ENCODE measurements at places on chromosomes 13 and 19.

DNA sequence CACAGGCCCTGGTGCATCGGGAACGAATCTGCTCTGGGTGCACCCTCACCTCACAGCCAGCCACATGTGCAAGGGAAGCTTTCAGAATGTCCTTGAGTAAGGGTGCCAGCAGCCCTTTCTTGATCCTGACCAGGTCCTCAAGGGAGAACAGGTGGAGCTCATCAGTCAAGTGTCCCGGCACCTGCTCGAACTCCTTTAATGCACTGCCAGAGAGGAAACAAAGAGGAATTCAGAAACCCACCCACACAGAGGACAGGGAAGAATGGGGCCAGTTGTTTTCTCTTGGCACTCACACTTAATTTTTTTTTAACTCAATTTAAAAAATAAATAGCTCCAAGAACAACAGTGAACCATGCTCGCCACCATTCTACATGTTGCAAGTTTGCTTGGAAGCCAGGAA lies 41.7 kb downstream of the RUBCNL start:
- DNase-seq: no peak

GRCh38 chr19:30806311-30806710 lies 434.1 kb downstream of the ZNF536 start:
- DNase-seq: no peak

DNA sequence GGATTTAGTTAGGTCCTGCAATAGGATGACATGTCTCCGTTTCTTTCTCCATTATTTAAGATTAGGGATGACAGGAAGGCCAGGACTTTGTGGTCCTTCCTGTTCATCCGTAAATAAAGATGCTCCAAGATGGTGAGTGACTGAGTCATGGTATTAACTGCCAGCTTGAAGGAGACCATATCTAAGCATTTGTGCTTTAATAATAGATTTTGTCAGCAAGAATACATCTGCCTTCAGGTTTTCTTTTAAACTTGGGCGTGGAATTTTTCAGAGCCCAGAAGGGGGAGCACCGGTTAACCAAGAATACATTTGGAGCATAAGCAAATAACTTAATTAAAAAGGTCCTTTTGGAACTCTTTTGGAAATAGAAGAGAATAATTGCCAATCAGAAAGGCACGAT lies 68.2 kb downstream of the ARHGAP35 start:
- DNase-seq: no peak

DNA sequence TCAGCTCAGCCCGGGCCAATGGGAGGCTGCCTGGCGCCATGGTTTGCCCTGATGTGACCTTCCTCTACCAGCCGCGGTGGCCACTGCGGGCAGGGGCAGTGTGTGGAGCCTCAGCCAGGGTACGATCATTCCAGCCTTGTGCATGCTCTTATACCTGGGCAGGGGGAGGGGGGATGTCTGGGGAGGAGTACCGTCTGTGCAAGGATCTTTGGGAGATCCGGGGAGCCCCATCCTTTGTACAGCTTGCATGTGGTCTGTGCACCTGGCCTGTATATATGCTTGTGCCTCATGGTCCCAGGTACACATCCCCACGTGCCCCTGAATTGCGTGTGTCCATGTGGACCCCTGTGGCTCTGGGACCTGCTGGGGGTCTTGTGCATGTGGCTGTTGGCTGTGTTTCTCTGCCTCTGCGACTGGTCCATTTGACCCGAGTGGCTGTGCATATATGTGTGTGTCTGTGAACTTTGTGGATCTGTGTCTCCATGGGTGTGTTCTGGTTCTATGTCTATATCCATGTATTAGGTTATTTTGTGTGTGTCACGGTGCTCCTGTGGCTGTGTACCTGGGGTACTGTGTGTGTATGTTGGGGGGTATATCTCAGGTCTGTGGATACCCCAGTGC lies 12.8 kb upstream of the NANOS3 start:
- DNase-seq: no peak

DNA sequence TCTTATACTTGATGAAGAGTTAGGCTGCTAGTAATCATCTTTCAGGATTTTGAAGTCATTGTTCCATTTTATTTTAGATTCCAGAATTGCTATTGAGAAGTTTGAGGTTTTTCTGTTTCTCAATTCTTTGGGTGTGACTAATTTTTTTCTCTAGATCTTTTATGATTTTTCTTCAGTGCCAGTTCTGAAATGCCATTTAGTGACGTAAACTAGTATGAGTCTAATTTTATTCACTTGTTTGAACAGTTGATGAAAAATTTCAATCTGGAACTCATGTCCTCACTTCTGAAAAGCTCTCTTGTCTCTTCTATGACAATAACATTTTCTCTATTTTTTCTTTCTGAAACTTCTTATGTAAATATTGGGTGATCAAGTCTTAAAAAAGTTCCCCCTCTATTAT lies 188.5 kb upstream of the HTR2A start:
- no peak for DNase-seq

GRCh38 chr13:51861723-51862300 lies at the start of gene CCDC70:
Gene CCDC70 (plus strand): TSS chr13:51861969. CDS start chr13:51865412, 3,443 bp downstream.
- peak; percentile 21 for DNase-seq

DNA sequence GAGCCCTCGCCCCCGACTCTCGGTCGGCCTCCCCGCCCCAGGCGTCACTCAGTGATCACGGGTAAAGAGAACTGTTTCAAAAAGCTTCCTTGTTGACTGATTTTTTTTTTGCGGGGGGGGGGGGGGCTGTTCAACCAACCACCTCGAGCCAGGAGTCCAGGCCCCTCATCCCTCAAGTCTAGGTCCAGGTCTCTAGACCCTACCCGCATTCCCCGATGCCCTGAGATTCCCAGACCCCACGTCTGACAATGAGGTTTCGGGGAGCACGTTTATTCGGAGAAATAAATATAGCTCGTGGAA lies 4.3 kb downstream of the HRC start:
- no peak for DNase-seq

- DNase-seq: no peak
These were observed 32.7 kb upstream of the SOX1 start for GRCh38 chr13:112034231-112034630.

DNA sequence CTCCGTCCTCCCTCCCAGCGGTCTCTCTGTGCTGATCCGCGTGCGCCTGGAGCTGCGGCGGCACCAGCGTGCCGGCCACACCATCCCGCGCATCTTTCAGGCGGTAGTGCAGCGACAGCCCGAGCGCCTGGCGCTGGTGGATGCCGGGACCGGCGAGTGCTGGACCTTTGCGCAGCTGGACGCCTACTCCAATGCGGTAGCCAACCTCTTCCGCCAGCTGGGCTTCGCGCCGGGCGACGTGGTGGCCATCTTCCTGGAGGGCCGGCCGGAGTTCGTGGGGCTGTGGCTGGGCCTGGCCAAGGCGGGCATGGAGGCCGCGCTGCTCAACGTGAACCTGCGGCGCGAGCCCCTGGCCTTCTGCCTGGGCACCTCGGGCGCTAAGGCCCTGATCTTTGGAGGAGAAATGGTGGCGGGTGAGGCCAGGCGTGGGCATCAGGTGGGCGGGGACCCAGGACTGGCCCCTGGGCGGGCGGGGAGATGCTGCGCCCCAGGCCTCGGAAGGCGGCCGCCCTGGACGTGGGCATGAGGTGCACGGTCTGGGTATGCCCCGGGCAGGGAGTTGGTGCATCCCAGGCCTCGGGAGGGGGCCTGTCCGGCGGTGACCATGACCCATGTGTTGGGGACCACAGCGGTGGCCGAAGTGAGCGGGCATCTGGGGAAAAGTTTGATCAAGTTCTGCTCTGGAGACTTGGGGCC lies 16.4 kb downstream of the SLC27A1 start:
- no peak for DNase-seq

- no peak for DNase-seq
These were observed 124.2 kb downstream of the ZIC5 start for GRCh38 chr13:99847318-99847750.

DNA sequence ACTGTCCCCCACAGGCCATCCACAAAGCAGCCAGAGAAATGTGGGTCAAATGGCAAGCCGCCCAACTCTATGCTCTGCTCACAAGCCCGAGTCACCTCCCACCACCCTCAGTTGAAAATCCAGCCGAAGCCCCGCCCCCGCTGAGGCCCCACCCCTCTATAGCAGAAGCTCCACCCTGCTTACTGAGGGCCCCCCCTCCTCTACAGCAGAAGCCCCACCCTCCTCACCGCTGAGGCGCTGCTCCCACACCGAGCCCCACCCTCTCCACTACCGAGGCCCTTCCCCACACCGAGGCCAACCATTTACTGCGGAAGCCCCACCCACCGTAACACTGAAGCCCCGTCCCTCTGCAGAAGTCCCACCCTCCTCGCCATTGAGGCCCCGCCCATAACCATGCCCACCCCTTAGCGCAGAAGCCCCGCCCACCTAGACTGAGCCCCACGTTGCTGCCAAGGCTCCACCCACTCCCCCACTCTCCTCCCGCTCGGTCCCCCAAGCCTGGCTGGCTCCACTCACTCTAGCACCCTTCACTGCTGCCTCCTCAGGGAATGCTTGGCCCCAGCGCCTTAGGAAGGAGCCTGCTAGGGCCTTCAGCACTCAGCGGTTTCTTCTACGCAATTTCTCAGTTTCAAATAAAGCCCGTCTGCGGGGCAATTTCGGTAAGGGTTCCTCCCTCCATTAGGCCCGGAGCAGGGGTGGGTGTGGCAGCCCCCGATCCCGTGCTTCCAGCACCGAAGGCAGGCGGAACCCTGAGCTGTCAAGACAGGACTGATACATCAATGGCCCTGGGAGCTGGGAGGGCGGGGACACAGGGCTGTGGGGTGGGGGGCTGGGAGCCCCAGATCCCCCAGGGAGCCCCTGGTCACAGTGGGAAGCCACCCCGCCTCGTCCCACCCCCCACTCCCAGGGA lies 9.0 kb upstream of the MYDGF start:
- DNase-seq: no peak

- no peak for DNase-seq
These were observed 869 bp downstream of the GFY start for GRCh38 chr19:49425922-49426592.

GRCh38 chr13:101283782-101284181 lies 132.5 kb downstream of the NALCN start:
- DNase-seq: peak; percentile 25

DNA sequence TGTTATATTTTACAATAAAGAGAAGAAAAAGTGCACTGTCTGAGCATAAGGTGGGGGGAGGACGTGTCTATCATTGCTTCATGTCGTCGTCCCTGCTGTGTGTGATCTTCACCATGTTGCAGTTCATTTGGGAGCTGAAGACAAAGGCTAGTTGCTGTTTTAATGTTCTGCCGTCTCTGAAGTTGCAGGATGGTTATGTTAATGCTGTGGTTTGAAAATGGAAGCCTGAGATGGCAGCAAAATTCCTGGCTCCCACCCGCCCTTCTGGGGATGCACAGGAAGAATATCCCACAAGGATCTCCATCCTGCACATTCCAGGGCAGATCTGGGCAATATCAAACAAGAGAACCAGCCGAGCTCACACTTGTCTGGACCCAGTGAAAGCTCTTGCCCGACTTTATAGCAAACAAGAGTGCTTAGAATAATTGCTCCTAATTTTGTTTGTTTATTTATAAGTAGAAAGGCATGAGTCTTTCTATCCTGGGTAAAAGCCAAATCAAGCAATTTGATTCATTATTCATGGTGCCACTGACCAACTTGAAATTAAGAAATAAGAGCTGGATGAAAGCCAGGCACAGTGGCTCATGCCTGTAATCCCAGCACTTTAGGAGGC lies 110.3 kb upstream of the ABCC4 start:
- peak; percentile 86 for DNase-seq

GRCh38 chr13:79779761-79780160 lies 298.8 kb downstream of the NDFIP2 start:
- peak; percentile 83 for DNase-seq

DNA sequence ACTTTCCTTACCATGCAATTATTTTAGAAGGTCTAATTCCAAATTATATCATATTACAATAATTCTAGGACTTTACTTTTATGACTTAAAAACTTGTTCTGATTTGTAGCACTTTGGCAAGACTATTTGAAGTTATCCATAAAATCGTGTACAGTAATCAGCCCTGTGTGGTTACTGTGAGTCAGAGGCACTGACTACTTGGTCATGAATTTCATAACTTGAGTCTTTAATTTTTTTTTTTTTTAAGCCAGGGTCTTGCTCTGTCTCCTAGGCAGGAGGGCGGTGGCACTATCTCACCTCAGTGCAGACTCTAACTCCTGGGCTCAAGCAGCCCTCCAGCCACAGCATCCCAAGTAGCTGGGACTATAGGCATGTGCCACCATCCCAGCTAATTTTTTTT lies 1319.2 kb upstream of the SLC10A2 start:
- DNase-seq: peak; percentile 71

- no peak for DNase-seq
These were observed 19.8 kb upstream of the PCDH8 start for GRCh38 chr13:52868190-52868589.

DNA sequence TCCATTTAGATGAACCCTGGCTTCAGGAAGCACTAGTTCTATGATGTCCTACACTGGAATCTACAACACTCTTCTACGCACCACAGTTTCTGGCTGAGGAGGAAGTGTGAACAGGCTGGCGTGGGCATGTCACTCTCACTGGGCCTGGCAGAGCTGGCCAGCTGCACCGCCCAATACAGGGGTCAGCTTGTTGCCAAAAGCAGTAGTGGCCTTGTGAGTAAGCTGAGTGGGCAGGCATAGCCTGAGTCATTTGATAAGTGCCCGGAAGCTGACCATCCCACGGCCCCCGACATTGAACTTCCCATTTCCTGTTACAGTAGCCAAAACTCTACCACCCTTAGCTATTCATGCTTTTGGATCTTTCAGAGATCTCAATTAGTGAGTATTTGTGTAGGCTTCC lies 240.9 kb upstream of the SERP2 start:
- peak; percentile 43 for DNase-seq

GRCh38 chr19:39602224-39602623 lies at the start of gene LGALS13:
Gene LGALS13 (plus strand): TSS chr19:39602524. CDS start chr19:39602569, 45 bp downstream.
- no peak for DNase-seq

GRCh38 chr13:45439008-45439407 lies 20.8 kb upstream of the SLC25A30 start:
- DNase-seq: no peak

DNA sequence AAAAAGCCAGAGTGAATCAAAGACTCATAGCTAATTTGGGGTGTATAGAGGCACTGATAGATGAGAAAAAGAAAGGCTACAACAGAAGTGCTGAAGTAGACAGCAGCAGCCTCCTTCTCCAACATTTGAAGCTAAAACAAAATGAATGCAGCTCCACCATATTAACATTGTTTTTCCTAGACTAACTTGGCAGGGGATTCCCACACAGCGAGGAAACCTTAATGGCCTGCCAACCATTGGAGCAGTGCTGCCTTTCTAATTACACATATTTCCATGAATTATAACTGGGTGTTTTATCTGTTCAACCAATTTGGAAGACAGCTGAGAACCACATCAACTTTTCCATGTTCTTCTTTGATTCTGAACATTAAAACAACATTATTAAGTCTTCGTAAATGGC lies 478.6 kb downstream of the LIG4 start:
- DNase-seq: no peak

DNA sequence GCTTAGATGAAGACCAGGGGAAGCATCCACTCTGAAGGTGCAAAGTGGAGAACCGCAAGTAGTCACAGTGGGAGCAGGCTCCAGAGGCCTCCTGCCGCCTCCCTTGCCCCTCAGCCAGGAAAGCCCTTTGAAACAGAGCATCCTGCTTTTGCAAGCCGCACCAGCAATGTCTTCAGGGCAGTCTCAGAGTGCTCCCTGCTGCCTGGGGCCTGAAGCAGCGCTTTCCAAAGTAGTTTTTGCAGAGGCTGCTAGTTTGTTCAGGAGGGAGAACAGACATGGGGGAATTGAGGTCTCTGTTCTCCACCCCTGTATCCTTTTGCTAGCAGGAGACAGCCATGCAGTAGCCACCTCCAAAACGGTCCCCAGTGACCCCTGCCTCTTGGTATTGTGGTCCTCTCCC lies 15.8 kb upstream of the POP4 start:
- no peak for DNase-seq
